ENCODE measurements at places on chromosomes 1 and 21.

DNA sequence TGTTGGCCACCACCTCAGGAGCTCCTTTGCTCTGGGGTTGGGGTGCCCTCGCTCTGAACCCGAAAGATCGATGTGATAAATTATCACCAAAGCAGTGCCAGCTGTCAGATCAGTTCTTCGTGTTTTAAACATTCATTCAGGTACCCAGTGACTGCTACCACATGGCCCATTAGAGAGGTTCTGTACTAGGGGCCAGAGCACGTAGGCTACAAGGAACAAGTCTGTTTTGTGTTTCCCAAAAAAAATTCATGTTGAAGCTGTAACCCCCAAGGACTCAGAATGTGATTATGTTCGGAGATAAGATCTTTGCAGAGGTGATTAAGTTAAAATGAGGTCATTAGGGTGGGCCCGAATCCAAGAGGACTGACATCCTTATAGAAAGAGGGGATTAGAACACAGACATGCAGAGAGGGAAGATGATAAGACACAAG is 526.9 kb downstream of the NPHP4 start:
- no peak for DNase-seq

DNA sequence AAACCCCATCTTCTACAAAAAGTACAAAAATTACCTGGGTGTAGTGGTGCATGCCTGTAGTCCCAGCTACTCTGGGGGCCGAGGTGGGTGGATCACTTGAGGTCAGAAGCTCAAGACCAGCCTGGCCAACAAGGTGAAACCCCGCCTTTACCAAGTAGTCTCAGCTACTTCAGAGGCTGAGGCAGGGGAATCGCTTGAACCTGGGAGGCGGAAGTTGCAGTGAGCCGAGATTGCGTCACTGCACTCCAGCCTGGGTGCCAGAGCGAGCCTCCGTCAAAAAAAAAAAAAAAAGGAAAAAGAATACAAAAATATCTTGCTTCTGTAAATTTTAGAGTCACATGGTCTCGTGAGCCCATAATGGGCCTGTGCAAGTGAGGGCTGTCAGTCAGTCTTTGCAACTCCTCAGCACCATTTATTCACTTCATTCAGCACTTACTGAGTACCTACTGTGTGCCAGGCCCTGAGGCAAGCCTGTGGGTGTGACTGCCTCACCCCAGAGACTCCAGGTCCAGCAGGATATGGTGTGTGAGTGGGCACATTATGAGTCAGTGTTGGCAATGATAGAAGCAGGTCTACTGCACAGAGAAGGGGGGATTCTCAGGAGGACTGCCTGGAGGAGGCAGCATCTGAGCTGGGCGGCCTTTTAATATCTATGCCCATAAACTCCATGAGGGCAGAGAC is 46.8 kb upstream of the TARDBP start:
- DNase-seq = no peak

- DNase-seq = no peak
These were observed 10.6 kb downstream of the CDC14A start for GRCh38 chr1:100362821-100363466.

DNA sequence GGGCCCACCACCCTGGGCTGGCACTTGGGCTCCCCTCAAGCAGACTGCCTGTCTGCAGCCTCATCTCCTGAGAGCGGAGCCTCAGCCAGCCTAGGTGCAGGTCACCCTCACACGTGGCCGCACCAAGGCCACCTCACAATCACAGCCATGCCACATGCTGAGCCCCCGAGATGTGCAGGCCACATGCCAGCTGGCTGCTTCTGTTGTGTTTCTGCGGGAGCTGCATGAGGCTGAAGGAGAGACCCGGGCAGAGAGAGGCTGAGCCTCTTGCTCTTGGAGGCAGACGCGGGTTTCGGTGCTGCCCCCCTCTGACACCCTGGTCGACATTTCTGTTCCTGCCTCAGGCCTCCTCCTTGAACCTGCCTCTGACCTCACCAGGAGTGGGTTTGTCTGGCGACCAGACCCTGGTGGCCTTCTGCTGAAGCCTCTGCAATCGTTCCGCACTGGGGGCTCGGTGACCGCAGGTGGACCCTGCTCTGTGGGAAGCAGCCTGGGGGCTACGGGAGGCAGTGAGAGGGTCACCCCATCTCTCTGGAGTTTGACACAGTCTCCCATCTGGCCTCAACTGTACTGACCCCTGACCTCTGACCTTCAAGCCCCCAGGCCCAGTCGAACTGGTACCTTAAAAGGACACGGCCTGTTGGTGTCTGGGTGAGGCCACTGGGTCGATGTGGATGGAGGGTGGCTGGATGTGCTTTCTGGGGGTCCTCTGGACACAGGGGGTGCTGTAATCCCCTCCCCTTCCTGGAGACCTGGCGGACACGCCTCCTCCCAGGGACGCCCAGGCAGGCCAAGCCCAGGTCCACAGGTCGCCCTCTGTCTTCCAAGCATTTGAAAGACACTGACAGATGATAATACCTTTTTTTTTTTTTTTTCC is 13.0 kb upstream of the C1orf174 start:
- no peak for DNase-seq

DNA sequence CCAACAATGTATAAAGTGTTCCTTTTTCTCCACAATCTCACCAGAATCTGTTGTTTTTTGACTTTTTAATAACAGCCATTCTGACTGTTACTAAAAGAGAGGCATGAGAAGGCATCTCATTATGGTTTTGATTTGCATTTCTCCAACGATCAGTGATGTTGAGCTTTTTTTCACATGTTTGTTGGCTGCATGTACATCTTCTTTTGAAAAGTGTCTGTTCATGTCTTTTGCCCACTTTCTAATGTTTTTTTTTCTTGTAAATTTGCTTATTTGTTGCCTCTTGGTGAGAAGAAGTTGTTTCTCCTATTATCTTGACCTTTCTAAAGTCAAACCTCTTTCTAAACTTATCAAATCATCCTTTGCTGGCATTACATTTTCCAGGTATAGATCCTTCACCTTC is 80.8 kb downstream of the ACBD6 start:
- no peak for DNase-seq

DNA sequence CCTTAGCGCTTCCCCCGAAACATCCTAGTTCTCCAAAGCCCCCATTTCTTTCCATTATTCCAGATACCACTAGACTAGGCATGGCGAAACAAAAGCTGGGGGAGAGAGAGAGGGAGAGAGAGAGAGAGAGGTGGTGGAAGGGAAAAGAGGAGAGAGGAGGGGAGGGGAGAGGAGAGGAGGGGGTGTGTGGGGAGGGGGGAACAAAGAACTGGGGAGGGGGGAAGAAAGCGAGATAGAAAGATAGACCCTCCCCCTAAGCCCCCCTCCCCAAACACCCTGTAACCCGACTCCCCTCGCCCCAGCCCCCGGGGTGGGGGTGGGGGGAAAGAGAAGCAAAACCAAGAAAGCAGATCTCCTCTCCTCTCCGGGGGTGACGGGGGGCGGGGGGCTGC is 352 bp downstream of the MEX3A start:
- DNase-seq = peak; percentile 55
